Amniotic stem cell (primary cell): ENCODE measurements at places on chromosomes 1 and 21.

DNA sequence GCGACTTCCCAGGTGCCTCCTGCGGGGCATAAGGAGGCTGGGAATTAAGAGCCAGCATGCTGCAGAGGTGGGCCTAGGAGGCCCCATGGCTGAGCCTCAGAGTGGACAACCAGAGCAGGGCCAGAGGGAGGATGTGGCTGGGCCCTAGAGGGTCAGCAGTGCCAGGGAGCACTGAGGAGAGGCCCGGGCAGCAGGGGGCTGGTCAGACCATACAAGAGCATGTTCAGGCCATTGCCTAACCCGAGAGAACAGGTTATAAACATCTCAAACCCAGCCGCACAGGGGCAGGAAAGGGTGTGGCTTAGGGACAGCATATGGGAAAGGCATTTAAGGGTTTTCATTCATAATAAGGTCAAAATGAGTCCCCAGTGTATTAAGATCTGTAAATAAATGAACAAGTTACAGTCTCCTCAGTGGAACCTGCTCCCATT, 51.1 kb downstream of the IER5 start:
- DNase-seq: no peak

GRCh38 chr1:176058686-176059085, 148.4 kb downstream of the COP1 start:
- DNase-seq: no peak

DNA sequence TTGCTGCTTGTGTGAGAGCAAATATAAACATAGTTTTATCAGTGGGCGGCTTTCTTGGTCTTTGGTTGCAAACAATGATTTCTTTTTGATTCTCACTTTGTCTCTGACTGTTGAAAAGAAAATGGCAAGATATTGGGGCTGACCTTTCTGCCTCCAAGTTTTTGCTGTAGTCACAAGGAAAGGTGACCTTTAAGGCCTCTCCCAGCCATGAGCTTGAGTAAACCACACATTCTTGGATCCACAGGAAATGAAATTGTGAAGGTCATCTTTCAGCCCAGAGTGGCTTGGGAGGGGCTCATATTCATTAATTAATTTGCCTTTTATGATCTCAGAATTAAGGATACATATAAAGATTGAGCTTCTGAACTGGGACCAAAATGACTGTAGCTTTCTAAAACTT, 241.6 kb downstream of the BACH1 start:
- no peak for DNase-seq

- DNase-seq: no peak
These were observed 57.6 kb downstream of the RUNX1 start for GRCh38 chr21:34991366-34991957.

DNA sequence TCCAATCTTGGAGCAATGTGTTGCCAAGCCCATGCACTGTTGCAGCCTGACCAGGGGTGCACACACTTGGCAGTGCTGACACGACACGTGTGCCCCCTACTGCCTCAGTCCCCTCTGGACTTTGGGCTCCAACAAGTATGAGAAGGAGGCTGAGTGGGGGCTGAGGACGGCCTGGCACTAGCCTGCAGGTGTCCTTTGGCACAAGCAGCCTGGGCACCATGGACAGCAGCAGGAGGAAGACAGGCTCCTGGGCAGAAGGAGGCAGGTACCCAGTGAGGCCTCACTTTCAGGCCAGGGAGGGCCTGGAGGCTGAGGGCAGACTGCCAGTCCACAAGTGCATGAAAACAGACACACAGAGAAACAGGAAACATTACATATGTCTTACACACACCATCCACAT, 1702.9 kb upstream of the B3GALT2 start:
- no peak for DNase-seq

GRCh38 chr1:224662870-224663269, 46.8 kb downstream of the CNIH3 start:
- DNase-seq: no peak

GRCh38 chr1:153921080-153921802, 1.5 kb downstream of the GATAD2B start:
- DNase-seq: no peak

- DNase-seq: no peak
These were observed 23.5 kb downstream of the KCNT2 start for GRCh38 chr1:196584696-196585095.

DNA sequence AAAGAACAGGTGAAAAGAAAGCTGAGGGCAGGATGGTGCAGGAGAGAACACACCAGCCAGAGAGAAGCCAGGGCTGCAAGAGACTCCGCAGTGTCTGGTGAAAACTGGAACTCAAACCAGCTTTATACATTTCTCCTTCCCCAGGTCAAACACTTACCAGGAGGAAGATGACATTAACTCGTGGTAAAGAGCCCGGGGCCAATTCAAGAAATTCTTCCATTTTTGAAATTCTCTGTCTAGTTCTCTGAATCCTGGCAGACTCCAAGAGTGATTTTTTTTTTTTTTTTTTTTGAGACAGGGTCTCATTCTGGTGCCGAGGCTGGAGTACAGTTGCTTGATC, 25.8 kb upstream of the SIPA1L2 start:
- no peak for DNase-seq

DNA sequence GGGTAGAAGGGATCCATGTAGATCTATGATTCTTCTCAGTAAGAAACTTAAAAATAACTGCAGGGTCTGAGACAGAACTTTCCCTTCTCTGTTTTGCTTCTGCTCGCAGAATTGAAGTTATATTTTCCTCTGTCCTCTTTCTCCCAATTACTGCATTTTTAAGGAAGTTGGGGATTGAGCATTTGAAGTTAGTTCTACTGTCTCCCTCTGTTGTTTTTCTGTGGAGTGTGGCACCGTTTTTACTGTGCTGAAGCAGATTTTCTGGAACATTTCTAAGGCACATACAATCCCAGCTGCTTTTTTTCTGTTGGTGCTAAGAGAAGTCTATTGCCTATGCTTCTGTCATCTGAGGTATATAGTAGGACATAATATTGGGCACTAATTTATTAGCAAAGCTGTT, 43.3 kb downstream of the RASAL2 start:
- DNase-seq: no peak

GRCh38 chr1:229148743-229149142, 122.2 kb upstream of the RAB4A start:
- no peak for DNase-seq

DNA sequence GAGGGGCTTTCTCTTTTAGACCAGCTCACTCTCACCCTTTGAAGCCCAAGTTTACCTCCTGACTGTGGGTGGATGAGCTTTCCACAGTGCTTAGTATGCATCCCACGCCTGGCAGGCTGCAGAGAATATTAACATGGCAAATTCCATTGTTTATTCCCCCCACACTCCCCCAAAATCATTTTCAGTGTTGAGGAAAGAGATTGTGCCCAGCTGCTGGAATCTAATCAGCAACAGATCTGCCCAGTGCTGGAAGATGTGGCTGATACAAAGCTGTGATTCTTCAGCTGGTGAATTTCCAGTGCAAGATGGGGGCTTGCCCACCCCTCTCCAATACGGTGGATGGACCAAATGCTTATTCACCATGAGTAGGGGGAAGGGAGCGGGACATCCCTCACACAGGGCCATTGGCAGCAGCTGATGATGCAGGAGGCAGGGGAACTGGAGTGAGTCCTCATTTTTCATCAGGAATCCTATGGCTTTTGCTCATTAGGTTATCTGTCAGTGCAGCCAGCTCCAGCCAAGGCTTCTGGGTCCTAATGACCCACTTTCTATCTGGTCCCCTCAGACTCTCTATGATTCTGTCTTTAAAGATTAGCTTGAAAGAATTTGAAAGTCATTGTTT, 39.7 kb upstream of the KCNA3 start:
- DNase-seq: no peak
